Pancreas (tissue), 10 donors: ENCODE measurements at places on chromosomes 16 and 17. TPM values are rescaled to one million over a fixed set of nuclear protein-coding genes. Genes with fewer than 3 reads are reported as not detected.

- no peak for DNase-seq
- no peaks in the 10 kb centered on the region for H3K36me3 ChIP-seq
- no peak overlapping the region for H3K4me3 ChIP-seq
- H3K27ac ChIP-seq: no peak overlapping the region
These were observed 2.9 kb downstream of the TMEM235 start for GRCh38 chr17:78234261-78234865.

GRCh38 chr16:25126820-25127232 is 15.3 kb downstream of the LCMT1 start:
- DNase-seq: no peak
- no peaks in the 10 kb centered on the region for H3K4me1 ChIP-seq
- no peaks in the 10 kb centered on the region for H3K36me3 ChIP-seq
- H3K4me3 ChIP-seq: no peak overlapping the region

DNA sequence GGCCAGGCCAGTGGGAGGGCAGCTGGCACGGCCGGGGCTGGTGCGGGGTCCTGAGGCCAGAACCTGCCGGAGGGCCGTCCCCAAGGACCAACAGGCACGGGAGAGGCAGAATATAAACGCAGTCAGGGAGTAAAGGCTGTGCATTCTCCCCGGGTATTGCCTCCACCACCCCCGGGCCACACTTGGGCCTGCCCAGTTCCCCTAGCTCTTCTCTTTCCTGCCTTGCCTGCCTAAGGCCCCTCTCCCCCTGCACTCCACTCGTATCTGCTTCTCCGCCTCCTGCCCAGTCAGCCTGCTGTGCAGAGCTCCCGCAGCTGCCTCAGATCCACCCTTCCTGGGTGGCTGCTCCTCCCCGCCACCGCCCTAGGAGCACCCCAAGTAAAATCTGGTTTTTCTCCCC is 5.0 kb upstream of the RPH3AL start:
- no peak overlapping the region for H3K4me3 ChIP-seq
- peaks cover 21% of the 10 kb centered on the region for H3K4me1 ChIP-seq
- no peak for DNase-seq
- no peaks in the 10 kb centered on the region for H3K36me3 ChIP-seq
- H3K27me3 ChIP-seq: no peaks in the 10 kb centered on the region

The SPATA22 gene
- 0.09 TPM for polyA plus RNA-seq

The KIF19 gene
- 13.5 TPM for polyA plus RNA-seq

The PDE6G gene
- 0.47 TPM for polyA plus RNA-seq
